ENCODE measurements at places on chromosomes 6 and 20. TPM values are rescaled to one million over a fixed set of nuclear protein-coding genes. Genes with fewer than 3 reads are reported as not detected.

- H3K4me1 ChIP-seq, result no peaks in the 10 kb centered on the region
- no peaks in the 10 kb centered on the region for H3K27me3 ChIP-seq
- no peak overlapping the region for H3K27ac ChIP-seq
- H3K36me3 ChIP-seq, result peaks cover 12% of the 10 kb centered on the region
Measured at GRCh38 chr6:14709900-14710299, 536.0 kb upstream of the JARID2 start.

DNA sequence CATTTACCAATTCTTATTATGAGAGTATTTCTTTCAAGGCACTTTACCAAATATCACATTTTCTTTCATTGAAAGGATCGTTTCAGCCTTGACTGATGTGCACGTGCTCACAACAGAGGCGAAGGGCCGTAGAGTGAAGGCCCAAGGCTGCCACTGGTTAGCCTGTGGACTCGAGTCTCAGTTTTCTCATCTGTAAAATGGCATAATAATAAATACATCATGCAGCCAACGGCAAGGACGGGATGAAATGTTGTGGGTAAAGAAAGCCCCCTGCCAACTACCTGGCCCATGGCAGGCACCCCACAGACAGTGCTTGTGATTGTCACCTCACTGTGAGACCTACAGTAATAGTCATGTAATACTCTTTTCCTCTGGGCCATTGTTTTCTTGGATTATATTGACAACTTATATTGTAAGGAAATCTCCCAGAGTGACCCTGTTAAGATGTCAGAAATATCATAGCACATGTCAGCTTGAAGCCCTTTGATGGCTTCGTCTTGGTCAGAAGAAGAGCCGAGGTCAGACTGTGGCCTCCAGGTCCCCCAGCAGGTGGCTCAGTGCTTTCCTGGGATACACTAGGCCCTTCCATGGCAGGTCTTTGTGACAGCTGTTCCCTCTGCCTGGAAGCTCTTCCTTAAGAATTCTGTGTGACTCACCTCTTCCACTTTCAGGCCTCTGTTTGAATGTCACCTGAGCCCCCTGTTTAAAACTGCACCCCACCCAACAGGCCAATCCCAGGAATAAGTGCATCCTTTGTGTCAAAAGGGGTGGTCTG lies 36.3 kb downstream of the FAM50B start:
- H3K27ac ChIP-seq, result no peak overlapping the region
- peak; percentile 59 for DNase-seq
- H3K27me3 ChIP-seq, result no peaks in the 10 kb centered on the region
- peaks cover 9% of the 10 kb centered on the region for H3K36me3 ChIP-seq
- H3K4me3 ChIP-seq, result no peak overlapping the region

DNA sequence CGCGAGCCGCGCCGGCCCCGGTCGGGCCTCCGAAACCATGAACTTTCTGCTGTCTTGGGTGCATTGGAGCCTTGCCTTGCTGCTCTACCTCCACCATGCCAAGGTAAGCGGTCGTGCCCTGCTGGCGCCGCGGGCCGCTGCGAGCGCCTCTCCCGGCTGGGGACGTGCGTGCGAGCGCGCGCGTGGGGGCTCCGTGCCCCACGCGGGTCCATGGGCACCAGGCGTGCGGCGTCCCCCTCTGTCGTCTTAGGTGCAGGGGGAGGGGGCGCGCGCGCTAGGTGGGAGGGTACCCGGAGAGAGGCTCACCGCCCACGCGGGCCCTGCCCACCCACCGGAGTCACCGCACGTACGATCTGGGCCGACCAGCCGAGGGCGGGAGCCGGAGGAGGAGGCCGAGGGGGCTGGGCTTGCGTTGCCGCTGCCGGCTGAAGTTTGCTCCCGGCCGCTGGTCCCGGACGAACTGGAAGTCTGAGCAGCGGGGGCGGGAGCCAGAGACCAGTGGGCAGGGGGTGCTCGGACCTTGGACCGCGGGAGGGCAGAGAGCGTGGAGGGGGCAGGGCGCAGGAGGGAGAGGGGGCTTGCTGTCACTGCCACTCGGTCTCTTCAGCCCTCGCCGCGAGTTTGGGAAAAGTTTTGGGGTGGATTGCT lies 1.3 kb downstream of the VEGFA start:
- peaks cover 8% of the 10 kb centered on the region for H3K36me3 ChIP-seq
- H3K4me3 ChIP-seq, result peak overlapping the region; percentile 87
- no peaks in the 10 kb centered on the region for H3K27me3 ChIP-seq
- no peak overlapping the region for H3K27ac ChIP-seq
- peaks cover 10% of the 10 kb centered on the region for H3K4me1 ChIP-seq

DNA sequence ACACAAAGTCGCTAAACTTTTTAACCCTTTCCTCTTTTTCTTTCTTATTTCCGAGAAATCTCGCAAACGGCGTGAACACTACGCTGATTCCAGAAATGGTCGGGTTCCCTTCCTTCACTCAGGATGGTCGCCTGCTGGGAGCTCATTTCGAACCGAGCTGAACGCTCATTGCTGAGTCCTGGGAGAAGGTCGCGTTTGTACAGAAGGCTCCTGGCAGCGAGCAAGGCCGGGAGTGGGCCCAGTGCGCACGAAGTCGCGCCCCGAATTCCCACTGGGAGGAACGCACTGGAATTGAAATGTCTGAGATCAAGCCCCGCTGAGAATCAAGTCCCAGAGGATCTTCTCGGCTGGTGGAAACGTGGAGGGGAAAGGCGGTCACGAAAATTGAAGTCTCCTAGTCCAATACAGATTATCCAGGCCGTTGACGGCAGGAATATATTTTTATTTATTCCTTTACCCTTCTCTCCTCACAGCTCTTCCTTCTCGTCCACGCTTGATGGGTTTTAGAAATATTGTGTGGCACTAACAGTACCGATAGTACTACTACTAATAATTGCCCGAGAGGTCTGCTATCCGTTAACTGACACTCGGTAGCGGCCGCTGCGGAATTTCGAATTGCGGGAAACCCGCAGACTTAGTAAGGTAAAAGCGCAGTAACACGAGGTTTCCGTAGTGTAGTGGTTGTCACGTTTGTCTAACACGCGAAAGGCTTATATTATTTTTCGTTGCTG lies 207.2 kb upstream of the ZNF184 start:
- H3K4me1 ChIP-seq, result no peaks in the 10 kb centered on the region
- DNase-seq, result no peak
- H3K36me3 ChIP-seq, result no peaks in the 10 kb centered on the region
- peak overlapping the region; percentile 69 for H3K4me3 ChIP-seq
- H3K27me3 ChIP-seq, result peaks cover 16% of the 10 kb centered on the region

DNA sequence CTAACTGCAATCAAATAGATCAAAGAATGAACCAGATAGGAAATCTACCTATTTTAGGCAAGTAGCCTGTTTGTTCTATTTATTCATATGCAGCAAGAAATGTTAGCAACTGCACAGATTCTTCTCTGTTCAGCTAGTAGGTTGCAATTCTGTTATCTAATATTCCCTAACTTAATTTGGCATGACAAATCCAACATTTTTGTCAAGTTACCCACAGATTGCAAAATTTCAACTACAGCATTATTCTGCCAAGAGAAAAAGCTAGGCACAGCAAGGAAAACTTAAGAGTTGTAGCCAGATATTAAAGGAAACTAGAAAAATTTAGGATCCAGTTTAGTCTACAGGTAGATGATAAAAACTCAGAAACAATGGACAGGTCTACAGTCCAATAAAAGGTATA lies 104.4 kb upstream of the SYNCRIP start:
- no peaks in the 10 kb centered on the region for H3K36me3 ChIP-seq

GRCh38 chr6:130717657-130718056 lies 109.5 kb upstream of the SMLR1 start:
- peaks cover 11% of the 10 kb centered on the region for H3K4me1 ChIP-seq
- no peaks in the 10 kb centered on the region for H3K27me3 ChIP-seq
- DNase-seq, result no peak
- H3K36me3 ChIP-seq, result no peaks in the 10 kb centered on the region

DNA sequence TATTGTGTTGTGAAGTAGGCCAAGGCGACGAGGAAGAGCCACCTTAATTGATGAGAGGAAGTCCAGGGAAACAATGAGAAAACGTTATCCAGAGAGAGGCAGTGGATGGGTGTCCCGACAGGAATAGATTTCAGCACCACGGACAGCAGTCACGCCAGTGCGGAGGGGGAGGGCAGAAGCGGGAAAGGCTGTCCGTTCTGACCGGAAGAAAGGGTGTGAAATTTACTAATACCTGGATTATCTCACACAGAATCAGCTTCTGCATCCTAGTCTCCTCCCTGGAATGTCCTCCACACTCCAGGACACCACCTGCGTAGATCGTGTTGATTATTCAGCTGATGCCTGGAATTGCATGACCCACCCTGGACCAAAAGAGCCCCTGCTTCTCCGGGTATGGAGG lies 7.4 kb upstream of the BPIFA3 start:
- no peaks in the 10 kb centered on the region for H3K4me1 ChIP-seq
- peak; percentile 84 for DNase-seq
- H3K27me3 ChIP-seq, result no peaks in the 10 kb centered on the region
- no peak overlapping the region for H3K27ac ChIP-seq
- no peaks in the 10 kb centered on the region for H3K36me3 ChIP-seq

DNA sequence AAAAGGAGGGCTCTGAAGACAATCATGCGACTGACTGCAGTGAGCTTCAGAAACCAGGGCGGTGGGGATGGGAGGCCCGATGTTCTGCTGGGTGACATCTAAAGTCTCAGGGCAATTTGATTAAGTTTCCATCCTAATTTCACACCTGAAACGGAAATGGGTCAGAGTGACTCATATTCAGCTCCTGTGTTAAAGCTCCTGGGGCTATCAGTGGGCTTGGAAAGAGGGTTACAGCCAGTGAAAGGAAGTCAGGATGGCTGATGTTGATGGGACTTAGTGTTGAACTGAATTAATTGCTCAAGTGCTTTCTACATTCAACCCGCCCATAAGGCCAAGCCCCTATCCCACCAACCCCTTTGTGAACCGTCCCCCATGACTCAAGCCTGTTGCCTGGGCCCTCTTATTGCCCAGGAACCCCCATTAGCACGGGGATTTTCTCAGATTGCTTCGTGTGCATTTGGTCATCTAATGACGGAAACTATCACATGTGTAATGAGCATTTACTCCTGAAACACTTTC lies 47.1 kb upstream of the TBC1D7 start:
- no peak for DNase-seq
- no peak overlapping the region for H3K4me3 ChIP-seq

DNA sequence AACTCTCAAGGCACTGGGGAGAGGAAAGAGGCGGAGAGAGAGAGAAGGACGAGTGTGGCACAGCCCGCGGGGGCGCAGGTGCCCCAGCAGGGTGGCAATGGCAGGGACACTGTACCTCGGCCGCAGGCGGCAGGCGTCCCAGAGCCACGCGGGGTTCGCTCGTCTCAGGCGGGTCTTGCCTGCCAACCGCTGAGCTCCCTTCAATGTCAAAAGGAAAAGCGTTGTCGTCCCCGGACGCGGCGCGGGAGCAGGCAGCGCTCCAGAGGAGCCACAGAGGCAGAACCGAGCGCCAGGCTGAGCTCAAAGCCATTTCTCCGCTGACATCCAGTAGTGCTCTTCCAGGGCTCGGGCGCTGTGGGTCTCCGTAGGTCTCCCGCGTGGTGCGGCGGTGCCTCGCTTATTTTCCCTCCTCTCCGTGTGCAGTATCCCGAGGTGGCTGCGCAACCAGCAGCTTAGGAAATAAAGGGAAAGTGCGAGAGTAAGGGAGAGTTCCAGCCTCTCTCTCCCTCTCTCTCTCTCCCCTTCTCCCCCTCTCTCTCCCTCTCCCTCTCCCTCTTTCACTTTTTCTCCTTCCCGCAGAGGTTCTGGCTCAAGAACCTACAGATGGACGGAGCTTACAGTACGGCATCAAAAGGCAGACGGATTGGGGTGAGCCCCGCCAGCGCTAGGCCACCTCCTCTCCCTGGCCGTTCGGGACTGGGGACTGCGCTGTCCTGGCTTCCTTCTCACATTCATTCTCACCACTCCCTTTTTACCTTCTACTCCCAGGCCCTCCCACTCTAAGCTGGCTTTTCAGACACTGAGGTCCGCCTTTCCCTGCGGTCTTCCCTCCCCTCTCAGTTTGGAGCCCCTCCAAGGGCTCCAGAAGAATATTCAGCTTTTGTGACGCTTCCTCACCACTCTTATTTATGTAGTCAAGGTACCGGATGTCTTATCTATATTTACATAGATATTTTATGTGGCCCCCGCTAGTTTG lies at the start of gene LAMA4:
Gene LAMA4, minus strand, starts transcription at position 727 of the 976 bp plus-strand sequence. Its CDS starts 417 bp downstream, at position 310.
- H3K36me3 ChIP-seq, result no peaks in the 10 kb centered on the region
- H3K27me3 ChIP-seq, result peaks cover 5% of the 10 kb centered on the region
- H3K4me1 ChIP-seq, result peaks cover 9% of the 10 kb centered on the region
- no peak within 1 kb of the TSS for H3K27ac ChIP-seq
- peak; percentile 65 for DNase-seq

- H3K4me3 ChIP-seq, result 0 out of 3 replicates have a peak overlapping the region, but pooled peaks have one; percentile 10
- no peaks in the 10 kb centered on the region for H3K36me3 ChIP-seq
- H3K27me3 ChIP-seq, result no peaks in the 10 kb centered on the region
- peaks cover 9% of the 10 kb centered on the region for H3K4me1 ChIP-seq
- DNase-seq, result no peak
Measured at GRCh38 chr6:156816505-156816904, 39.3 kb downstream of the ARID1B start.

DNA sequence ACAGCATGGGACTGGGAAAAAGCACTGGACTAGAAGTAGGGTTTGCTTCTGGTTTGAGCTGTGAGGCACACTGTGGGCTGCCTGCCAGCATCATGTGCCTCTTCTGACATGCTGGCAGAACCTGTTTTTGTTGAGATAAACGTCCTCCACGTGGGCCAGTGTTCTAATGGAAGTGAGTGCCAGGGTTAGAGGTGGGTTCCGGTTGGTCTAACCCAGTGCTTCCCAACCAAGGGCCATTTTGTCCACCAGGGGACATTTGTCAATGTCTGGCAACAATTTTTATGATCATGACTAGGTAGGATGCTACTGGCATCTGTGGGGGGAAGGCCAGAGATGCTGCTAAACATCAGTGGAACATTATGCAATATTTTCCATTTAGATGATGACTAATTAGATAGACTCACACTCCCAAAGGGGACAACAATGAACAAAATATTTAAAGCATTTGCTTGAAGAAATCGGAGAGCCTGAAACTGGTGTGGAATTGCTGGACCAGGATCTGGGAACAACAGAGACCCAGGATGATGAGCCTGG lies 7.8 kb upstream of the APMAP start:
- peak; percentile 8 for DNase-seq
- no peak overlapping the region for H3K4me3 ChIP-seq
- H3K27me3 ChIP-seq, result no peaks in the 10 kb centered on the region
- H3K4me1 ChIP-seq, result no peaks in the 10 kb centered on the region
- H3K36me3 ChIP-seq, result no peaks in the 10 kb centered on the region
- H3K27ac ChIP-seq, result no peak overlapping the region

GRCh38 chr6:169099411-169100202 lies 154.0 kb downstream of the THBS2 start:
- peak; percentile 33 for DNase-seq
- no peaks in the 10 kb centered on the region for H3K4me1 ChIP-seq
- no peak overlapping the region for H3K27ac ChIP-seq
- H3K27me3 ChIP-seq, result no peaks in the 10 kb centered on the region
- peaks cover 12% of the 10 kb centered on the region for H3K36me3 ChIP-seq

DNA sequence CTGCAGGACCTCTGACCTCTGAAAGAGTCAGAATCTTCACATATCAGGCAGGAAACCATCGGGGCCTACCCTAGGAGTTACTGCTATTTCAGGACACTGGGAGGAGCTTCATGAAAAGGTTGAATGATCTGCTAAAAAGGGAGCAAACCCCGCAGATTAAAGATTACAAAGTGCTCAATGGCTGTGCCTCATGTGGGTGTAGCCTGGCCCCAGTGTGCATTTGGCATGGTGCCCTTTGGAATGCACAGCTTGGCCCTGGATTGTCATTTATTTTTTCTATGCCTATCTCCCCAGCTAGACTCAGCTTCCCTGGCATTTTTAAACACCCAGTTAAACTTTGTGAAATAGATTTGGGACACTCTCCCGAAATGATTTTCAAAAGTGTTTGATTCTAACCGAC lies 368.5 kb upstream of the SPTLC3 start:
- no peak overlapping the region for H3K4me3 ChIP-seq
- DNase-seq, result no peak
- H3K27me3 ChIP-seq, result no peaks in the 10 kb centered on the region

FAXC gene
- 17.2 TPM for total RNA-seq

C6orf58 gene
- not detected for total RNA-seq

COL12A1 gene
- total RNA-seq, result 1.4 TPM

ALDH8A1 gene
- not detected for total RNA-seq

IPCEF1 gene
- total RNA-seq, result 0.48 TPM

PBOV1 gene
- not detected for total RNA-seq

BEND6 gene
- total RNA-seq, result 2.3 TPM
